Right atrium auricular region (tissue), 2 donors: ENCODE measurements at places on chromosomes 12 and 14. TPM values are rescaled to one million over a fixed set of nuclear protein-coding genes. Genes with fewer than 3 reads are reported as not detected.

GRCh38 chr12:119229837-119230236 is 51.1 kb downstream of the HSPB8 start:
- H3K4me1 ChIP-seq = no peaks in the 10 kb centered on the region
- no peak overlapping the region for H3K27ac ChIP-seq
- no peak overlapping the region for H3K4me3 ChIP-seq
- DNase-seq = peak; percentile 67
- no peaks in the 10 kb centered on the region for H3K27me3 ChIP-seq

GRCh38 chr12:31724557-31724956 is 4.3 kb downstream of the AMN1 start:
- no peak overlapping the region for H3K27ac ChIP-seq
- no peaks in the 10 kb centered on the region for H3K27me3 ChIP-seq
- no peak overlapping the region for H3K4me3 ChIP-seq
- H3K36me3 ChIP-seq = no peaks in the 10 kb centered on the region
- no peak for DNase-seq

DNA sequence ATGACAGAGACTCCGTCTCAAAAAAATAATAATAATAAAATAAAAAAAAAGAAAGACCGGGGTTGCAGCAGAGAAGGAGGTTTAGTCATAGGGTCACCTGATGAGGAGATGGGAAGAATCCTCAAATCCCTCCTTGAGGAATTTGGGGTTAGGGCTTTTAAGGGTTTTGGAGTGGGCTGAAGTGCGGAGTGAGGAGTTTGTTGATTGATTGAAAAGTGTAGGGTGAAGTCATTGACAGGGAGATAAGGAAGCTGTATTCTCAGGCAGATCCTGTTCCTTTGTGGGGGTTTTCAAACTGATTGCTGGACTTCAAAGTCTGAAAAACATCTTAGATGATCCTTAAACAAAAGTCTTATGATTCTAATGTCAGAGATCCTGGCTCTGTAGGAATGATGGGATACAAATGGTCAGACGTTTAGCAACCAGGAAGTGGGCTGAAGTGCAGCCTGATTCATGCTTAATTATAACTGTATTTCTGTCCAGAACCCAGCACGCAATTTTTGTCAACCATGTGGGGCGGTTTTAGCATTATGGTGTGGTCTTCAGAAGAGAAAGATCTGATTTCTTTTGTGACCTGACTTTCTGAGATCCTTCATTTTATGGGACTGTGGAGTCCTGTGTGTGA is 16.0 kb downstream of the FNTB start:
- H3K4me3 ChIP-seq = no peak overlapping the region
- no peak for DNase-seq
- peaks cover 5% of the 10 kb centered on the region for H3K36me3 ChIP-seq
- H3K4me1 ChIP-seq = no peaks in the 10 kb centered on the region

GRCh38 chr12:106226884-106227640 is 20.8 kb downstream of the CKAP4 start:
- H3K4me3 ChIP-seq = no peak overlapping the region
- DNase-seq = peak; percentile 60
- no peak overlapping the region for H3K27ac ChIP-seq
- H3K4me1 ChIP-seq = peaks cover 19% of the 10 kb centered on the region
- no peaks in the 10 kb centered on the region for H3K36me3 ChIP-seq

- no peaks in the 10 kb centered on the region for H3K27me3 ChIP-seq
- H3K36me3 ChIP-seq = peaks cover 28% of the 10 kb centered on the region
- H3K27ac ChIP-seq = no peak overlapping the region
- H3K4me1 ChIP-seq = no peaks in the 10 kb centered on the region
These were observed 80.4 kb downstream of the DUSP16 start for GRCh38 chr12:12482150-12482761.

Gene ANKRD13A
- 26.0 TPM for total RNA-seq

GRCh38 chr12:14635776-14636175 is 60.6 kb downstream of the GUCY2C start:
- DNase-seq = no peak
- H3K27ac ChIP-seq = no peak overlapping the region
- no peaks in the 10 kb centered on the region for H3K4me1 ChIP-seq
- no peak overlapping the region for H3K4me3 ChIP-seq
- no peaks in the 10 kb centered on the region for H3K36me3 ChIP-seq

- DNase-seq = no peak
- no peaks in the 10 kb centered on the region for H3K27me3 ChIP-seq
- no peaks in the 10 kb centered on the region for H3K4me1 ChIP-seq
- no peak overlapping the region for H3K4me3 ChIP-seq
- no peaks in the 10 kb centered on the region for H3K36me3 ChIP-seq
- H3K27ac ChIP-seq = no peak overlapping the region
These were observed 28.6 kb downstream of the TRHDE start for GRCh38 chr12:72300728-72301127.

GRCh38 chr14:69152181-69152901 is 578 bp downstream of the DCAF5 start:
- peak overlapping the region; percentile 98 for H3K27ac ChIP-seq
- no peaks in the 10 kb centered on the region for H3K4me1 ChIP-seq
- no peak for DNase-seq

GRCh38 chr14:68977718-68978171 is 1.4 kb downstream of the ACTN1 start:
- peaks cover 26% of the 10 kb centered on the region for H3K36me3 ChIP-seq
- peaks cover 47% of the 10 kb centered on the region for H3K4me1 ChIP-seq
- no peaks in the 10 kb centered on the region for H3K27me3 ChIP-seq

Gene SLC10A1
- total RNA-seq = not detected

Gene C1QL4
- total RNA-seq = not detected

DNA sequence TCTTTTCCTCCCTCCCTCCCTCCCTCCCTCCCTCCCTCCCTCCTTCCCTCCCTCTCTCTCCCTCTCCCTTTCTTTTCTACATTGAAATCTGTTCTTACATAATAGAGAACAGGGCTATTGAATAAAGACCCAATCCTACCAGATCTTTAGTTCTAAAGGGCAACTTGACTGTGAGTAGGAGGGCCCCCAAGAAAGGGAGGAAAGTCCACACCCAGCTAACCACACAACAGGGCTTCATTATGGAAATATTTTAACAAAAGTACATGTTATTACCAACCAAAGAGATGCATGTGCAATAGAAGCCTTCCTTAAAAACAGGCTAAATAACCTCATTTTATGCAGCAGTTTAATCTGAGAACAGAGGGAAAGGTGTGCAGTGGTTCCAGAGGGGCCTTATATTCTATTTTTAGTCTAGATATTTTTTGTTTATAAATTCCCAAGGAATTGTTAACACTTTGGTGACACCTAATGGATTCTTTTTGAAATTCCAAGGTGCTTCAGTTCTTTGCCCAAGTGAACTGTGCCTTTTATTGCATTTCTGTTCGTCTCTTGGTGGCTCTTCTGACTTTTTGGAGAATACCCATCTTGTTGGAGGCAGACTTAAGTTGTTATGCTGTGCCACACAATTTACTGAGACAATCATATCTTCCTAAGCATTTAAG is 63.0 kb downstream of the GNS start:
- H3K27ac ChIP-seq = no peak overlapping the region
- no peak for DNase-seq
- no peak overlapping the region for H3K4me3 ChIP-seq
- H3K4me1 ChIP-seq = peaks cover 35% of the 10 kb centered on the region

Gene ENDOU
- 2.1 TPM for total RNA-seq

Gene TDP1
- 1.6 TPM for total RNA-seq

- H3K27ac ChIP-seq = no peak overlapping the region
- no peak overlapping the region for H3K4me3 ChIP-seq
- no peak for DNase-seq
- H3K36me3 ChIP-seq = peaks cover 13% of the 10 kb centered on the region
- H3K4me1 ChIP-seq = no peaks in the 10 kb centered on the region
These were observed 89.0 kb downstream of the FLRT2 start for GRCh38 chr14:85618978-85619377.

- no peak overlapping the region for H3K27ac ChIP-seq
- H3K36me3 ChIP-seq = no peaks in the 10 kb centered on the region
- DNase-seq = no peak
- no peak overlapping the region for H3K4me3 ChIP-seq
These were observed 2.9 kb upstream of the CHGA start for GRCh38 chr14:92920001-92920400.

GRCh38 chr12:42968426-42968825 is 378.9 kb upstream of the PRICKLE1 start:
- H3K4me1 ChIP-seq = no peaks in the 10 kb centered on the region
- DNase-seq = no peak
- no peak overlapping the region for H3K27ac ChIP-seq
- no peaks in the 10 kb centered on the region for H3K27me3 ChIP-seq

- H3K27me3 ChIP-seq = no peaks in the 10 kb centered on the region
- H3K27ac ChIP-seq = no peak overlapping the region
- DNase-seq = no peak
- no peaks in the 10 kb centered on the region for H3K4me1 ChIP-seq
These were observed 142.6 kb upstream of the PDZRN4 start for GRCh38 chr12:41045509-41045908.

- no peaks in the 10 kb centered on the region for H3K27me3 ChIP-seq
- no peak overlapping the region for H3K4me3 ChIP-seq
- H3K36me3 ChIP-seq = no peaks in the 10 kb centered on the region
- H3K4me1 ChIP-seq = no peaks in the 10 kb centered on the region
- no peak overlapping the region for H3K27ac ChIP-seq
- peak; percentile 43 for DNase-seq
These were observed 19.0 kb upstream of the ADGRD1 start for GRCh38 chr12:130934753-130935152.

DNA sequence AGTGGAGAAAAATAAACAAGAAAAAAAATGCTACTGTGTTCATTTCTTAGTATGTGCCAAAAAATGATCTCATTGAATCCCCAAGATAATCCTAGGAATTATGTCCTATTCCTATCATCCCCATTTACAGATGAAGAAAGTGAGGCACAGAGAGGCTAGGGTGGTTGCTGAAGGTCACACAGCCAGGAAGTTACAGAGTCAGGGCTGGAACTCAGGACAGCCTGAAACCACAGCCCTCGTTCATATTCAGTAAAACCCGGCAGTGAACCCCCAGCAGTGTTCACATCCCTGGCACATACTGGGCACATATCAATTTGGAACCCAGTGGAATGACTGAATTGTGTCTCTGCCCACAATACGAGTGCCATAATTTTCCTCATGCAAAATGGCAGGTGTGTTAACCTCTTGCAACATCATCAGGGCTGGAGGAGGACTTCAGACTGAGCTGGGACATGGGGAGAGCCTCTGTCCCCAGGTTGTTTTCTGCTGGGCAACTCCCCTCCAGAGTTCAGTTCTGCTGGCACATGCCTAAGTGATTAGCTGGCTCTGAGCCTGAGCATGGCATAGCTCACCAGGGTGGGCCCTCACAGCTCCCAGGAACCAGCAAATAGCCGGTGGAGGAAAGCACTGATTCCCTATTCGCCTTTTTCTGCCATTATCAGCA is 2.0 kb upstream of the PPP1CC start:
- H3K27me3 ChIP-seq = no peaks in the 10 kb centered on the region
- no peaks in the 10 kb centered on the region for H3K36me3 ChIP-seq
- no peak for DNase-seq
- no peak overlapping the region for H3K27ac ChIP-seq

Gene VWF
- total RNA-seq = 189 TPM

DNA sequence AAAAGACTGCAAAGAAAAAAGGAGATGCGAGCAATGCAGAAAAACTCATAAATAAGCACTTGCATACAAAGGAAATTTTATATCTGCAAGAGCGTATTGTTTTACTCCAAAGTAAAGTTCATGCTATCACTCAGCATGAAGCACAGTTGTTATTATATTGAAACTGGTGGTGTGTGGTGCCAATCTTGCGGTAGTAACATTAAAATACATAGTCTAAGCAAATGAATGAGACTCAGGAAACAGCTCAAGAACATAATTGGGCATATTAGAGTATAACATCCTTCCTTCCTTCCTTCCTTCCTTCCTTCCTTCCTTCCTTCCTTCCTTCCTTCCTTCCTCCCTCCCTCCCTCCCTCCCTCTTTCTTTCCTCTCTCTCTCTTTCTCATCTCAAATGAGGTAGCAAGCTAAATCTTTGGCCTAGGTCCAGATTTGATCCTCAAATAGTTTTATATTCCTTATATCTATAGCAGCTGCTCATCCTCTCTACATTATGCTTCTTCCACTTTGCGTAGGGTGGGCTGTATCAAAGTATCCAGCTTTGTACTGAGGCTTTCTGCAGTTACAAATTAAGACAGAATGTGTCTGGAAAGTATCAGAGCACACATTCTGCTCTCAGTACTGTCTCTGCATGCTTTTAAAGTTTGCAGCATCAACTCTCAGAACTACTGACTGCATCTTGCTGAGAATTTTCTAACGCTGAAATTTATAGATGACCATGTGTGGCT is 718.3 kb downstream of the RERGL start:
- H3K4me3 ChIP-seq = no peak overlapping the region
- no peaks in the 10 kb centered on the region for H3K36me3 ChIP-seq
- no peak overlapping the region for H3K27ac ChIP-seq
- no peaks in the 10 kb centered on the region for H3K4me1 ChIP-seq
- no peaks in the 10 kb centered on the region for H3K27me3 ChIP-seq

Gene DHH
- total RNA-seq = 0.56 TPM

Gene ADAM20
- total RNA-seq = 0.59 TPM

GRCh38 chr14:96455588-96455987 is 46.6 kb upstream of the PAPOLA start:
- no peak overlapping the region for H3K4me3 ChIP-seq
- no peaks in the 10 kb centered on the region for H3K36me3 ChIP-seq
- H3K4me1 ChIP-seq = no peaks in the 10 kb centered on the region
- no peaks in the 10 kb centered on the region for H3K27me3 ChIP-seq

Gene SIX6
- not detected for total RNA-seq

Gene PEX5
- total RNA-seq = 11.6 TPM

DNA sequence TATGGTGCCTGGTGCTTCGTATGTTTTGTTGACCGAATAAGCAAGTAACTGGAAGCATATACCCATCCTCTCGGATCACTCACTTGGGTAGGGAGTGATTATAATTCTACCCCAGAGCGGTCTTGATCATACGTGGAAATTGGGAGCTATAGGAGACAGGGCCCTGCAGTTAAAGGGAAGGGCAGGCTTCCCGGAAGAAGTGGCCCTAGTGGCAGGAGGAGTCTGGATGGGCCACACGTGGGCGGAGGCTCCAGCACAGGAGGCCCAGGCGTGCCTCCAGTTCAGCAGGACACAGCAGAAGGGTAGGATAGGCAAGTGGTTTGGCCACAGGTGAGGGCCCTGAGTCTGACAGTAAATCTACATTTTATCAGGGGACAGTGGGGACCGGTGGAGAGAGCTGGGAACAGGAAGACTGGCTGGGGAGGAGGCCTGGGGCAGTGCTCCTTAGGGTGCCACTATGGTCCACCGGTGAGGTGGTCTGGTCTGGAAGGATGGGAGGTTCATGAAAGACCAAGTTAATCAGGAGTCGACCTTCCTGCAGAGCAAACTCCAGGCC is 23.5 kb upstream of the YY1 start:
- H3K36me3 ChIP-seq = no peaks in the 10 kb centered on the region
- H3K27ac ChIP-seq = peak overlapping the region; percentile 98

DNA sequence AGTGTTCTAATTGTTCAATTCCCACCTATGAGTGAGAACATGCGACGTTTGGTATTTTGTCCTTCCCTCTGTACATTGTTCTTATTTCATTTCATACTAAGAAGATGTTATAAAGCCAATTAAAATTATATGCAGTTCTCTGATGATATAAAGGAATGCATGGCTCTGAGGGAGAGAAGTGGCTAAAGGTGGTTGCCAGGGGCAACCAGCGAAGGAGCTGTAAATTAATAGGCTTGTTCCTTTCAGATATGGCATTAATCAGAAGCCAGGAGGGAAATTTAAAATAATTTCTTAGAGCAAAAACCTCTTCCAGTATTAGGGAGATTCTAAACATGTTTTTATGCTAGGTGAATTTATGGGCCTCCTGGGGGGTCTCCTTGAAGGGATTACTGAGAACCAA is 227.8 kb downstream of the TMEM117 start:
- H3K36me3 ChIP-seq = no peaks in the 10 kb centered on the region
- no peaks in the 10 kb centered on the region for H3K4me1 ChIP-seq
- no peak overlapping the region for H3K4me3 ChIP-seq
- no peaks in the 10 kb centered on the region for H3K27me3 ChIP-seq

GRCh38 chr14:54985156-54985555 is 41.7 kb downstream of the WDHD1 start:
- no peaks in the 10 kb centered on the region for H3K4me1 ChIP-seq
- no peak overlapping the region for H3K4me3 ChIP-seq

Gene TBX3
- total RNA-seq = 16.1 TPM

Gene CELA1
- not detected for total RNA-seq

Gene ZNF891
- total RNA-seq = 1.1 TPM
